ENCODE measurements at places on chromosomes 7 and 10. TPM values are rescaled to one million over a fixed set of nuclear protein-coding genes. Genes with fewer than 3 reads are reported as not detected.

DNA sequence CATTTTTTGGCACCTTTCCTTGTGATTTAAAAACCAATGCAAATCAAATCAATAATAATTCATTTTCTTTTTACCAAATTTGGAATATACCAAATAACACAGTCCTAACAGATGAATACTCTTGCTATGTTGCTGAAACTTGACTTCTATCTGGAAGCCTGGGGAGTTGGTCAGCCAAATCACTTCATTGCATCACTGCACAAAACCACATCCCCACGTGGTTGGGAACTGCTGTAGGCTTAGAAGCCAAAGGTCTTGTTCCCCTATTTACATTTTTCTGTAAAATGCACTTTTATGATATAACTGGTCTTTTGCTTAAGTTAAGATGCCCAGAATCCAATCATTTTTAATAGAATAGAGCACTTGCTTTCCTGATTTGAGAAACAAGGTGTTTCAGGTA lies 15.2 kb downstream of the GPR85 start:
- no peaks in the 10 kb centered on the region for H3K36me3 ChIP-seq
- H3K27ac ChIP-seq, result no peak overlapping the region
- H3K27me3 ChIP-seq, result no peaks in the 10 kb centered on the region
- H3K4me3 ChIP-seq, result no peak overlapping the region
- DNase-seq, result no peak

DNA sequence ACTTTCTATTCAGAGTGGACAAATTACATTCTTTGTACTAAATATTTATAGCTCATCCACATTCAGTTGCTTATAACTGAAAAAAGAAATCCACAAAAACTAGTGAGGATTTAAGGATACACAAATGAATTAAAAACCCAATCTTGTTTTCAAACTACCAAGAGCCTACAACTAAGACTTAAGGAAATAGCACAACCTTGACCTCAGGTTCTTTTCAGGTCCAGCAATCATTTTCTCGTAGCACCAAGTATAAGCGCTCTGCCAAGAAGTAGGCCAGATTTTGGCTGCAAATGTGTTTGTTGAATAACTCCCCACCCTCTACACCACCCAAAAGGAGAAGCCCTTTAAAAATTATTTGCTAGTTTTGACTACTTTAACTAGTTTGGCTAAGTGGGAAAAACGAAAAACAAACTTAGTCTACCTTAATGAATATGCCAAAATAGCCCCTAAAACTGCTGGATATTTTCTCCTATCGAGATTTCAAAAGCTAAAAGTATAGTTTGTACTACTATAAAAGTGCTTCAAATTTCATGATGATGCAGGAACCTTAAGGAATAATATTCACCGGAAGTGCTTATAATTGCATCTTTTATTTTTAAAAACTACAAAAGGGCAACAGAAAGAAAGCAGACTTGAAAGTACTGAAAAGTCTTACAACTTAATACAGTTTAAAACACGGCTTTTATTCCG lies 2.7 kb upstream of the KMT2E start:
- H3K4me1 ChIP-seq, result peaks cover 46% of the 10 kb centered on the region
- no peaks in the 10 kb centered on the region for H3K36me3 ChIP-seq
- peak overlapping the region; percentile 100 for H3K27ac ChIP-seq

DNA sequence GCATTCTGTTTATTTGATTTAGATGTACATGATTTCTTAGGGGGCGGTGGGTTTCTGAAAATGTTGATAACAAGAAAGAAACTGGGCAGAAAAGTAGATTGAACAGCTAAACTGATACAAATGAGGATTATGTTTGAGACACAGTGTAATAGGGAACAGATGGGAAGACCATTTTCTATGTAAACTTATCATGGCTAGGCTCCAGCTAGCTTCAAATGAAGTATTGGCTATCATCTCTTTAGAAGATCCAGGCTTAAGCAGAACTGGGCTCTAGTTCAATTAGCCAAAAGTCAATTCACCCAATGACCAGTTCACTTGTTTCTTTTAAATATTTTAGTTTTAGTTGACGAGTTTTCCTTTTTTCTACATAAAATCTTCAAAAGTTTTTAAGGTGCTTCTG lies 639.5 kb downstream of the ANKRD7 start:
- H3K27me3 ChIP-seq, result no peaks in the 10 kb centered on the region
- no peaks in the 10 kb centered on the region for H3K4me1 ChIP-seq
- no peaks in the 10 kb centered on the region for H3K36me3 ChIP-seq

RADIL gene
- total RNA-seq, result 0.52 TPM

FAM25C gene
- not detected for total RNA-seq

- no peaks in the 10 kb centered on the region for H3K36me3 ChIP-seq
- H3K27me3 ChIP-seq, result no peaks in the 10 kb centered on the region
- no peaks in the 10 kb centered on the region for H3K4me1 ChIP-seq
- H3K27ac ChIP-seq, result no peak overlapping the region
- H3K4me3 ChIP-seq, result no peak overlapping the region
- DNase-seq, result no peak
These were observed 101.8 kb downstream of the IQUB start for GRCh38 chr7:123432601-123433000.

CDNF gene
- 0.38 TPM for total RNA-seq

DNA sequence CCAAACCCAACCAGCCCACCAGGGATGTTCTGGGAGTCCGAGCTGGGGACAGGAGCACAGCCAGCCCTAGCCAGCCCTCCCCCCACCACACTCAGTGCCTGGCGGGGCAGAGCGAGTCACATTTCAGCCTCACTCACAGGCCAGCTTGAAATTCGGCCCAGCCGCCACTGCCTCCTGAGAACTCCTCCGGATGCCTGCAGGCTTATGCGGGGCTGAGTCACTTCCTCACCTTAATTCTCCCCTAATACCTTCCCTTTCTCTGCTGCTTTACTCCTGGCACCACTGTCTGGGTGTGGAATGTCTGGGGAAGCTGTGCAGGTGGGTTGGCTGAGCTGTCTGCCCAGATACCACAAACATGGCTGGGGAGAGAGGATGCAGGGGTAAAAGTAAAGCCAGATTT lies 22.6 kb upstream of the DLG5 start:
- H3K36me3 ChIP-seq, result no peaks in the 10 kb centered on the region
- H3K27ac ChIP-seq, result no peak overlapping the region
- DNase-seq, result no peak
- peaks cover 51% of the 10 kb centered on the region for H3K4me1 ChIP-seq
- H3K4me3 ChIP-seq, result peak overlapping the region; percentile 44

DNA sequence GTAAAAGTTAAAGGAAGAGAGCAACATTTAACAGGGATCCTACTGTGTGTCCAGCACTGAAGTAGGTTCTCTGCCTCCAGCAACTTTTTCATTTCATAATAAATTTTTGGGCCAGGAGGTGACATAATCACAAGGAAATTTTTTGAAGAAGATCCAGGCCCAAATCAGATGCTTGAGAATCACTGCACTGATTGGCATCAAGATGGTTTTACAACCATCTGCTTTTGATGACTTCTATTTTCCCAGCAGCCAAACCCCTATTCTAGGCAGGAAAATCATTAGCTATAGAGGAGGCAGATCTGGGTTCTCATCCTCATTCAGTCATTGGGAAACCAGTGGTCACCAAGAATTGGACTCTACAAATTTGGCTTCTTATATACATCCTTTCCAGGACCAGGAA lies 79.0 kb downstream of the ARL4A start:
- no peaks in the 10 kb centered on the region for H3K36me3 ChIP-seq
- H3K4me3 ChIP-seq, result no peak overlapping the region
- no peak for DNase-seq

DNA sequence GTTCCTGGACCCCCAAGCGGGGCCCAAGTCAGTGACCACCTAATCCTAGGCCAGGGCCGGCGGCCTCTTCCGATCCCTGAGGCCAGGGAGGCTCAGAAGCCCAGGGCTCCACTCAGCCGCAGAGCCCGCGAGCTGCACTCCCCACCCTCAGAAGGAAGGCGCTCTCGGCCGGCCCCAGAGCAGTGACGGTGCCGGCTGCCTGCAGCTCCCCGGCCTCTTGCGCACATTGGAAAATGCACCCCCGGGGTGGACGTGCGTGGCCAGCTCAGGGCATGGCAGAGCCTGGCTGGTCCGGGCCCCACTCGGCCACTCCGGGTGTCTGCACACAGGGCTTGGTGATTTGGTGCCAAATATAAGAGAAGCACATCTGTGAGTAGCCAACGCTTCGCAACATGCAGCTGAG lies 269.1 kb downstream of the PTPRN2 start:
- H3K27ac ChIP-seq, result no peak overlapping the region
- H3K27me3 ChIP-seq, result no peaks in the 10 kb centered on the region
- no peak overlapping the region for H3K4me3 ChIP-seq
- no peak for DNase-seq
- no peaks in the 10 kb centered on the region for H3K4me1 ChIP-seq

DNA sequence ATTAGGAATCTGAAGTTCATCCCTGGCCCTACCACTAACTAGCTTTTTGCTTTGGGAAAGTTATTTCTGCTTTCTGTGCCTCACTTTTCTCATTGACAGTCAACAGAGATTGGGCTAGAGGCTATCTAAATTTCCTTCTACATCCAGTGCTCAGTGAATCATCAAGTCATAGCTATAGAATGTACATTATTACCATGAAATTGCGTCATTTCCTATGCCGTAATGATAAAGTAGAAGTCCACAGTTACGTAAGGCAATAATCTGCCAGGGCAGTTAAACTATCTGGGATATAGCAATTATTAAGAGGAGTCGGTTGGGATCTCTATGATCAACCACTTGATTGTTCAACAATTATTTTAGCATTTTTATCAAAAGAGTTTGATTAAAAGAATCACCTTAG lies 64.4 kb downstream of the ITGB8 start:
- no peaks in the 10 kb centered on the region for H3K27me3 ChIP-seq
- no peak overlapping the region for H3K27ac ChIP-seq
- no peaks in the 10 kb centered on the region for H3K4me1 ChIP-seq
- no peak overlapping the region for H3K4me3 ChIP-seq
- no peak for DNase-seq
- no peaks in the 10 kb centered on the region for H3K36me3 ChIP-seq

ADIRF gene
- 0.44 TPM for total RNA-seq

GRCh38 chr10:123044391-123044790 lies 35.6 kb downstream of the ACADSB start:
- no peak overlapping the region for H3K27ac ChIP-seq
- H3K4me3 ChIP-seq, result no peak overlapping the region
- peaks cover 22% of the 10 kb centered on the region for H3K36me3 ChIP-seq
- H3K4me1 ChIP-seq, result peaks cover 9% of the 10 kb centered on the region
- no peaks in the 10 kb centered on the region for H3K27me3 ChIP-seq

NPTX2 gene
- total RNA-seq, result not detected

DNA sequence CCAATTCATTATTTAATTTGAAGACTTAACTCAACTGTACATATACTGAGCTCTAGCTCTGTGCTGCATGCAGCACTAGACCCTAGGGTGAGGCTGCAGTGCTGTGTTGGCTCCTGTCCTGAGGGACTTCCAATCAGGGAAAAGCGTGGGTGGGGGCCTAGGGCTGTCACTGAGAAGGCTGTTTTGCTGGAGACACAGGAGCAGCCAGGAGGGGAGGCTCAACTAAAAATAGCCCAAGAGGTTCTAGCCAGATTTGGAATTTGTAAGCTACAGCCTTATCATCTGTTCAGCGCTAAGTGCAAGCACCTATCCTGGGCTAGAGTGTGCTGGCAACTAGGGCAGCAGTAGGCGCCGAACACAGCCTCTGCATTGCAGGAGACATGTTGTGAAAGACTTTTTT lies 121.1 kb downstream of the VWC2 start:
- no peak overlapping the region for H3K27ac ChIP-seq
- DNase-seq, result no peak
- H3K27me3 ChIP-seq, result no peaks in the 10 kb centered on the region
- no peaks in the 10 kb centered on the region for H3K36me3 ChIP-seq
- H3K4me1 ChIP-seq, result no peaks in the 10 kb centered on the region

GRCh38 chr7:23930312-23930711 lies 220.3 kb downstream of the STK31 start:
- H3K27ac ChIP-seq, result no peak overlapping the region
- H3K36me3 ChIP-seq, result no peaks in the 10 kb centered on the region
- H3K27me3 ChIP-seq, result no peaks in the 10 kb centered on the region
- no peak for DNase-seq

DNA sequence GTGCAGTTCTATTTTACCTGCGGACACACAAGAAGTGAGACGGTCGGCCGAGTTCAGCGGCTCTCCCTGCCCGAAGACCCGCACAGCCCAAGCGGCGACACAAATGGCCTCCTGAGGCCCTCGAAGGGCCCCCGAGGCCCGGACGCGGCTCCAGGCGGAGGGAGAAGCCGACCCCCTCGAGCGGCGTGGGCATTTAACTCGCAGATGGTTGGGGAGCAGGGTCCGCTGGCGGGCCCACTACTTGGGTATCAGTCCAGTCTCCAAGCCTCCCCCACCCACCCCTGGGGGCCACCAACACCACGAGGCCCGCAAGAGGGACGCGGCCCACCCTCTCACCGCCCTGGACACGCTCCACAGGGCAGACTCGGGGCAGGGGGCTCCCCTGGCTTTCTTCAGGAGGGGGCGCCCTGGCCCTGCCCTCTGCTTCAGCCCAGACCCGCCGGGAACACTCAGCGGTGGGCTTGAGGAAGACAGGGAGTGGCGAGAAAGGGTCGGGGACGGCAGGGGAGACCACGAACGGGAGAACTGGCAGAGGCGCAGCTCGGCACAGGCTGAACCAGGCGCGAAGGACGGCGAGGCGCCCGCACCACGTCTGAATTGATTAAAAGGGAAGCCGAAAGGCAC lies 1.7 kb downstream of the IGF2BP3 start:
- H3K4me1 ChIP-seq, result peaks cover 43% of the 10 kb centered on the region
- no peak for DNase-seq
- H3K27me3 ChIP-seq, result no peaks in the 10 kb centered on the region
- peak overlapping the region; percentile 96 for H3K27ac ChIP-seq
- H3K4me3 ChIP-seq, result peak overlapping the region; percentile 91
- 0 out of 3 replicates have a peak, but pooled peaks cover 6% of the 10 kb centered on the region for H3K36me3 ChIP-seq

MEIG1 gene
- total RNA-seq, result not detected

FFAR4 gene
- total RNA-seq, result not detected

- peaks cover 36% of the 10 kb centered on the region for H3K4me1 ChIP-seq
- H3K27me3 ChIP-seq, result no peaks in the 10 kb centered on the region
- peak overlapping the region; percentile 34 for H3K27ac ChIP-seq
- peaks cover 44% of the 10 kb centered on the region for H3K36me3 ChIP-seq
- H3K4me3 ChIP-seq, result no peak overlapping the region
- peak; percentile 42 for DNase-seq
These were observed 15.1 kb downstream of the PSAP start for GRCh38 chr10:71835671-71836595.

All from HepG2 (cell line).